IPS-NIHi11 (cell line): ENCODE measurements at places on chromosomes 7 and 10.

GRCh38 chr10:34281661-34282582 is 533.2 kb downstream of the PARD3 start:
- DNase-seq, result no peak

GRCh38 chr7:18873734-18874336 is 243.6 kb downstream of the TWIST1 start:
- DNase-seq, result peak; percentile 54

GRCh38 chr7:112777406-112777805 is 12.8 kb downstream of the TMEM168 start:
- no peak for DNase-seq

GRCh38 chr7:4123823-4124222 is 558.3 kb upstream of the FOXK1 start:
- no peak for DNase-seq

GRCh38 chr7:1992554-1992953 is 240.2 kb downstream of the MAD1L1 start:
- DNase-seq, result no peak

GRCh38 chr7:90180011-90180585 is 25.8 kb downstream of the STEAP1 start:
- DNase-seq, result no peak

DNA sequence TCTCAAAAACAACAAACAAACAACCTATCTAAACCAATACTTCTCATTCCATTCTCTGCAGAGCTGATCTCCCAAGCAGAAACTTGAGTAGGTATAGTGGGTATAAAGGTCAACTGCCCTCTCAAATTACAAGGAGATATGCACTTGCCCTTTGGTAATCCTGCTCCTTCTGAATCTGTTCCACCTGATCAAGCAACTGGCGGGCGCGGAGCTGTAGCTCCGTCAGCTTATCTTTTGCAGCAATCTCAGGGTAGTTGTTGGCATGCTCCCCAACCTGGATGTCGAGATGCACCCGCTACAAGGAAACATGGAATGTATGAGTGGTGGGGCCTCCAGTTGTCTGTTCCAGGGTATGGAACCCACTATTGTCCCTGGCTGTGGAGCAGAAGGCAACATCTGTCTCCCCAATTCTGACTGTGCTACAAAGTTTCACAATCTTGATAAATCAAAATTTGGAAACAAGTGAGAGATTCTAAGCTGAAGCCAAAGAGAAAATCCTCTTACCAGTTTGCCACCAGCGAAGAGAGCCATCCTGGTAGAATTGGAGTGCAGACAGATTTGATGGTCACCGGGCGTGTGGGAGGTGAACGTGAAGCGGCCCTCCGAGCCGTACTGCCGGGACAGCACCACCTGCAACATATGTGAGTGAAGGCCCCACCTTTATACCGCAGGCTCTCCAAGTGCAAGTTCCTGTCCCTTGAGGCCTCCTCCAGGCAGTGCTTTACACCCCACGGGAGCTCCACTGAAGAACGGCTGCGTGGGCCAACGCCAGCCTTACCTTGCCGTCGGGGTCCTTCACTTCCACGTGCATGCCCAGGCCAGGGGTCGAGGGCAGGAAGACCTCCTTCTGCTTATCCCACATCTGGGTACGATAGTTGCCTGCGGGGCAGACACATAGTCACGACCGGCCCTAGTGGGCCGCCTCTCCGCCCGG is 819 bp downstream of the TMED4 start:
- DNase-seq, result no peak

- no peak for DNase-seq
Observed at GRCh38 chr10:3873728-3874461, 88.9 kb upstream of the KLF6 start.

DNA sequence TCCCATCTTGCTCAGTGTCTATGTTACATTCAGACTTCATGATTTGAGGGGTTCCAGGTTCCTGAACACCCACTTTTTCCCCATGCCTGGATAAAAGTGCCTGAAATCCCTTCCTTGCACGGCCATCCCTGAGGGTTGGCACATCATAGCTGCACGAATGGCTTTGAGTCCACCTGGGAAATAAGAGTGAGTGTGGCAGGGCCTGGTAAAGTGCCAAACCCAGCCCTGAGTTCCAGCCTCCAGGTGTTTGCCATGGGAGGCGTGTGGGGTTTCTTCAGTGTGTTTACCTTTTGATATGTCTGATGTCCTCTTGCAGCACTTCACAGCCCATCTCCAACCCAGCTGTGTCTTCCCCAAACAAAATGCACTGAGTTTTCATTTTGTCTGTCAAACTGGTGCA is 145.7 kb downstream of the PAXIP1 start:
- DNase-seq, result no peak

- DNase-seq, result peak; percentile 79
Observed at GRCh38 chr7:14734839-14735321, 167.7 kb downstream of the DGKB start.

- DNase-seq, result no peak
Observed at GRCh38 chr10:112507046-112507445, 60.0 kb downstream of the VTI1A start.

GRCh38 chr7:47447621-47448349 is 134.1 kb downstream of the TNS3 start:
- DNase-seq, result no peak

- no peak for DNase-seq
Observed at GRCh38 chr7:114255404-114255841, 159.2 kb upstream of the FOXP2 start.

DNA sequence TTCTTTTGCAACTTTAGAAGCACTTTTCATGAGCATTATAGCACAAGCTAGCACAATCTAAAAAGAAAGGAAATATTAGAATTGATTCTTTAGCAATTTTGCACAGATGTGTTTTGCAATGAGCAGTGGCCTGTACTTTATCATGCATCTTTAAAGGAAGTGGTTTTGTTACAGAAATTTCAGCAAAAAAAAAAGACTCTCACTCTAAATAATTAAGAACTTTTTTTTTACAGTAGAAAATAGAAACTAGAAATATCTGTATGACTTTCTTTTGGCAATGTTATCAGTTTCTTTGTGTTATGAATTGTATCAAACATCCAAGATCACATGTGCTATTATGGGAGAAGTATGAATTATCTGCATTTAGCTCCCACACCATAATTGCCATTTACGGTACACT is 195.7 kb upstream of the KLF6 start:
- DNase-seq, result no peak

- no peak for DNase-seq
Observed at GRCh38 chr7:123051916-123052315, 56.4 kb upstream of the TAS2R16 start.

DNA sequence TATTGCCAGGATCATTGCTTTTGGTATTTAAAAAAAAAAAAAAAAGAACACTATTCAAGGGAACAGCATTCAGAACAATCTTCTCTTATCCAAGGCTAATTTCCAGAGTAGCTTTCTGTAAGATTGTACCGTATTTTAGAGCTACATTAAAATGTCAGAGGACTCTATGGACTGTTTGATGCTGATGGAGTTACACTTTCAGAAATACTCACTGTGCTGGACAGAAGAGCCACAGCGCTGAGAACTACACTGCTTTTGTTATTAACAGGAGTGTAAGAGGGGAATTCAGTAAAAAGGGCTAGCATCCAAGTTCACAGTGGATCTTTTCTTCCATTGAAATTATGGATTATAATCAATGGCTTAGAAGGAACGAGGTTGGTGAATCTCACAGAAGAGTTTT is 247.7 kb downstream of the AHR start:
- no peak for DNase-seq

DNA sequence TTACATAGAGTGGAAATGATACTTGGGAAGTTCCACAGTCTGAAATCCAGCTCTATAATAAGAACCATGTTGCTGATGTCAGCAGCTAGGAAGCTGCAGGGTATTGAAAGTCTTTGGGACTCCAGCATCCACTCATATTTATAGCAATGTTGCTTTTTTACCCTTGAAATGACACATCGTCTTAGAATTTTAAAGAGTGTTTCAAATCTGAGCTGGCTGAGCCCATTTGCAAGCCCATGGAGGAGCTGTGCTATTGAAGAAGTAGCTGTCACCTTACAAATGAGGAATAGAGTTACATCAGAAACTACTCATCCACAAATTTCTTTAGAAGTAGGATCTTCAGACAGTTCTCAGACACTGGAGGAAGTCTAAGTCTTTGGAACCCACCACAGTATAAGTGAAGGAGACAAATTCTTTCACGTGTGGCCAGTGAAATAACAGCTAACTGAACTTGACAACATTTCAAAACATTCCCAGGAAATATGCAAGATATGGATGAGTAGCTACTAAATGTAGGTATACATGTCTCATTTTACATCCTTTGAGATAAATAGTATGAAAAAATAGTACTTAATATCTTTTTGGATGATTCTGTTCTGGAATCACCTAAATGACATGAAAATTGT is 203.6 kb downstream of the ZNF365 start:
- no peak for DNase-seq

DNA sequence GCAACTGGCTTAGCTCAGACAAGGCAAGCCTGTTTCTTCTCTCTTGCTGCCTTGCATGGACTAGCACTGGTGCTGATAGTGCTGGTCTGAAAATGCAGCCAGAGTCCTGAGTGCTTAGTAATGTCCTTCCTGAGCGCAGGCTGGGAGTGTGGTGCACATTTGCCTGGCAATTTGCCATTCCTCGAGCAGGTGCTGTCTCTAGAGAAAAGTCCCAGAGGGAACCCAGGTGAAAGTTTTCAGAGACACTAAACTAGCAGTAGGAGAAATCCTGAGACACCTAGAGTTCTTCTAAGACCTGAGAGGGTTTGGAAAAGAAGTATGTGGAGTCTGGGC is 1.9 kb downstream of the SFTPD start:
- DNase-seq, result no peak

DNA sequence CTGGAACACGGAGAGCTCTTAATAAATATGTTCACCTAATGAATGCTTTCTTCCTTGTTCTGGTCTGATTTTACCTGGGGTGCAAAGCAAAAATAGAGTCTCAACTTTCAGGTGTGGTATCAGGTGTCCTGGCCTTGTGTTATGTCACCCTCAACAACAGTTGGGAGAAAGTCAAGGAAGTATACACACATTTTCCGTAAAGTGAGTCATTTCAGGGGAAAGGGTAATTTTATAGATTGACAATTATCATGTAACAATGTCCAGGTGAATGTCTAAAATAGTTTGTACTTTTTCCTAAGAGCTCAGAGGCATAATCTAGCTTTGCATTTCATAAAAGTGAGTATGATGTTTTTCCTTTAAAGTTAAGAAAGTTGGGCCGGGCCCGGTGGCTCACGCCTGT is 287.4 kb downstream of the SKIDA1 start:
- no peak for DNase-seq

GRCh38 chr7:22252016-22252415 is 104.9 kb downstream of the RAPGEF5 start:
- no peak for DNase-seq
